Activated T-helper 1 cell treated with anti-CD3 and anti-CD28 coated beads, Interleukin-12 subunit alpha, Interleukin-12 subunit beta, Interleukin-2, Interleukin-4 antibody, amounts not matched to agents 30 ng/mL and 10 ng/mL and 1 ng/mL, durations not matched to agents 14 hours and 24 hours and 36 hours (primary cell): ENCODE measurements at places on chromosomes 7 and 10.
A peak's percentile ranks its signal among the peaks of the same experiment; 100 is the strongest.

DNA sequence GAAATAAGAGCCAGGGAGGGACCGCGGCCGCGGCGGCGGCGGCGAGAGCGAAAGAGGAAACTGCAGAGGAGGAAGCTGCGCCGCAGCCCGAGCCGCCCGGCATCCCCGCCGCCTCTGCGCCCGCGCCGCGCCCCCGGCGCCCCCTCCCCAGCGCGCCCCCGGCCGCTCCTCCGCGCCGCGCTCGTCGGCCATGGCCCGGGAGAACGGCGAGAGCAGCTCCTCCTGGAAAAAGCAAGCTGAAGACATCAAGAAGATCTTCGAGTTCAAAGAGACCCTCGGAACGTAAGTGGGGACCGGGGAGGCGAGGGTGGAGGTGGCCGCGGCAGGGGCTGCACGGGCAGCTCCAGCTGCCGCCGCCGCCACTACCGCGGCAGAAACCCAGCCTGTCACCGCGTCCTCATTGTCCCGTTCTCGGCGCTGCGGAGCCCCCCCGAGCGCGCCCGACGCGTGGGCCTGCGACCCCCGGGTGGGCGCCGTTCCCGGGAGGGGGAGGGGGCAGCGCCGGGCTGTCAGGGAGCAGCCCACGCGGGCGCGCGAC is 351 bp downstream of the CAMK1D start:
- no peak for DNase-seq

- DNase-seq = no peak
Observed at GRCh38 chr10:130745821-130746220, 565.7 kb downstream of the TCERG1L start.

- no peak for DNase-seq
Observed at GRCh38 chr7:18497082-18497481, 1.5 kb downstream of the HDAC9 start.

GRCh38 chr7:20030417-20030816 is 186.8 kb downstream of the MACC1 start:
- DNase-seq = no peak

GRCh38 chr10:5595994-5596471 is 70.4 kb downstream of the ASB13 start:
- no peak for DNase-seq

GRCh38 chr7:149136118-149136517 is 10.0 kb upstream of the ZNF425 start:
- DNase-seq = no peak

- DNase-seq = no peak
Observed at GRCh38 chr10:12018438-12019282, 23.9 kb downstream of the UPF2 start.

GRCh38 chr10:114481055-114481454 is 76.8 kb upstream of the AFAP1L2 start:
- DNase-seq = no peak

GRCh38 chr10:74384615-74385183 is 233.7 kb downstream of the ADK start:
- DNase-seq = no peak

- no peak for DNase-seq
Observed at GRCh38 chr7:18521945-18522566, 26.5 kb downstream of the HDAC9 start.

DNA sequence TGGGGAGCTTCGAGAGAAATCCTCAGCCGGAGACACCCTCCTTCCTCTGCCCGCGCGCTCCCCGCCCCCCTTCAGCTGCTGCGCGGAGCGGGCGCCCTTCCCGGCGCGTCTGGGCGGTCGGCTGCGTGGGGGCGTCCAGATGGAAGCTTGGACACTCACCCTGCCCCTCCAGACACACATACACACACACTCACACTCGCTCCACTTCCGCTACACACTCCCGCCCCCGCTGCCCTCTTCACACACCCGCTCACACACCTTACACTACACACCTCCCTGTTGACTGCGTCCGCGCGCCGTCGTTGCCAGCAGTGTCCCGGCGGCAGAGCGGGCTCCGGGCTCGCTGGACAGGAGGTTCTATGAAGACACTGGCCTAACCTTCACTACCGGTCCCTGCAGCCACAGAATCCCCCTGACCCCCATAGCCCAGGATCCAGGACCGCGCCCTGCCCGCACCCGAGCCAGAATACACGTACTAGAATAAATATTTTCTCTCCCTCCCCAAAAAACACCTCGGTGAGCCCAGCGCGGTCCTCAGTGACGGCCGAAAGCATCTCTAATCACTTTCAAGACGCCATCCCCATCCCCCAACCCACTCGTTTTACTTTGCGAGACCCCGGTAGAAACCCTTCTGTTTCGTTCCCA is 1.1 kb upstream of the EGR2 start:
- DNase-seq = peak; percentile 50

DNA sequence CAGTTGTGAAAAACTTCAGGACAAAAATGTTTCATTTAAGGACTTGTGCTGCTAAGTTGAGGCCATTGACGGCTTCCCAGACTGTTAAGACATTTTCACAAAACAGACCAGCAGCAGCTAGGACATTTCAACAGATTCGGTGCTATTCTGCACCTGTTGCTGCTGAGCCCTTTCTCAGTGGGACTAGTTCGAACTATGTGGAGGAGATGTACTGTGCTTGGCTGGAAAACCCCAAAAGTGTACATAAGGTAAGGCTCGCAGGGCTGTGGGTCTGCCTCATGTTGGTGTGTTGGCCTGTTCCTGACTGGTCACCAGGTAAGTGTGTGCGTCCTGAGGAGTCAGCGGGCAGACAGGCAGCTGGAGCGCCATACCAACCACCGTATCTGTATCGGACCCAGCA is 17.9 kb downstream of the OGDH start:
- no peak for DNase-seq

DNA sequence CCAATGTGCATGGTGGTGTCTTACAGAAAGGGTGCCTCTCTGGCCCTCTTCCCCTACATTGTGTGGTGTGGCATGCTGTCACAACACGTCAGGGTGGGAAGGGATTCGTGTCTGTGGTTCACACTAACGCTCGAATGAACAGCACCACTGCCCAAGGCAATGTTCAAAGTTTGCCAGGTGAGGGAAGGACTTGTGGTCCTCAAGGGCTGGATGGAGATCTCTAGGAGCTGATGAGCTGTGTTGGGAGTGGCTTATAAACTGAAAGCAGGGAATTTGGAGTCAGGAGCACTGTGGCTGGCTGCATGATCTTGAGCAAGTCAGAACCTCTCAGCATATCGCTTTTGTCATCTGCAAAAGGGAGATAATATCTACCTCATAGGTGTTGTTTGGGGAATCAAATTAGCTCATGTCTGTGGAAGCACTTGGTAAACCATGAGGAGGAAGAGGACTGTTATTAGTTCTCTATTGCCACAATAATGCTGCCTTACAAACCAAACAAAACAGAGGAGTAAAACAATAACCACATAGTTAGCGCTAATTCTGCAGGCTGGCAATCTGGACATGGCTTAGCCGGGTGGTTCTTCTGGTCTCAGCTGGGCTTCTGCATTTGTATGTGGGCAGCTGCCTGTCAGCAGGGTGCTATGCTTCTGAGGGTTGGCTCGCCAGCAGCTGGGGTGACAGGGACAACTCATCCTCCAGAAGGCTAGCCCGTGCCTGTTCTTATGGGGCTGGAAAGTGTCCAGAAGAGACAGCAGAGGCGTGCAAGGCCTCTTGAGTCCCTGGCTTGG is 22.9 kb upstream of the C10orf105 start:
- DNase-seq = no peak

DNA sequence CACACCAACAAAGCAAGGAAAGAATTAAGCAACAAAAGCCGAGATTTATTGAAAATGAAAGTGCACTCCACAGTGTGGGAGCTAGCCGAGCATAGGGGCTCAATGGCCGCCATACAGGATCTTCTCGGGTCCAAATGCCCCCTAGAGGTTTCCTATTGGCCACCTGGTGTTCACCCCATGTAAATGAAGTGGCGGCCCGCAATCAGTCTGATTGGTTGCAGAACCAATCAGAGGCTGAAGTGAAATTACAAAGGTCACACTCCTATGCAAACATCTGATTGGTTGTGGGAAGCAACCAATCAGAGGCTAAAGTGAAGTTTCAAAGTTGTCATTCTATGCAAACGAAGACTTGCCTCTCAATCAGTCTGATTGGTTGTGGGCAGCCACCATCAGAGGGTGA is 61.8 kb upstream of the SLC35B4 start:
- no peak for DNase-seq

- DNase-seq = no peak
Observed at GRCh38 chr10:24542314-24543270, 181.1 kb downstream of the ARHGAP21 start.

GRCh38 chr10:1530871-1531517 is 206.3 kb downstream of the ADARB2 start:
- no peak for DNase-seq

- DNase-seq = no peak
Observed at GRCh38 chr7:106807474-106807873, 57.6 kb upstream of the PIK3CG start.

DNA sequence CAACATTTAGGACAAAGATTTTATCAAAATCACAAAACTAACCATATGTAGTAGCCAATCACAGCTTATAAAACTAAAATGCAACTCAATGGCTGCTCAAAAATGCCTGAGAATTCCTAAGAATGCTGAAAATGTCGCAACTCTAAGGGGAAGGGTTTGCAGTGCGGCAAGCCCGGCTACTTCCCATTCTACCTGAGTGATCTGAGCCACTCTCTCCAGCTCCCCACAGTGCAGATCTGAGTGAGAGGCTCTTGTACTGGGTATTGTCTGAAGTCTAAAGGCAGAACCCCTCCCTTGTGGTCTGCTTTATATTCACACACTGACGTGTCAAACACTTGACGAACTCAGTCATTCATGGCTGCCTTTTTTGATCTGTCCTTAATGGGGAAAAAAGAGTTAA is 28.9 kb downstream of the RAB11FIP2 start:
- DNase-seq = no peak
